ENCODE measurements at places on chromosomes 5 and 9.

DNA sequence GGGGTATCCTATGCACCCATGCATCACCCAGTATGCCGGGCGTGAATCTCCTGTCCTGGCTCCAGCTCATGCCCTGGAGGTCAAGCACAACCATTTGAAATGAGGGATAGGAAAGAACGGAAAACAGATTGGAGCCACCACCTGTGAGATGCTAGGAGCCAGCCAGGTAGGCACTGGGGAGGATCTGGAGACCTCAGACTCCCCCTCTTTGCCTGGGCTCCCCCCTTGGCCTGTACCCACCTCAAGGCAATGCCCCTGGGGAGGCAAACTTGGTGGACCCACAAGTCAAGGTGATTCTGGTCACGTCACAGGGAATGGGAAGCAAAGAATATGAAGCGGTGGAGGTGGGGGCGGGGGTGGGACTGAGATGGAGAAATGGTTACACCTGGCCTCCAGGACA is 92.6 kb downstream of the PAX5 start:
- no peak for DNase-seq

DNA sequence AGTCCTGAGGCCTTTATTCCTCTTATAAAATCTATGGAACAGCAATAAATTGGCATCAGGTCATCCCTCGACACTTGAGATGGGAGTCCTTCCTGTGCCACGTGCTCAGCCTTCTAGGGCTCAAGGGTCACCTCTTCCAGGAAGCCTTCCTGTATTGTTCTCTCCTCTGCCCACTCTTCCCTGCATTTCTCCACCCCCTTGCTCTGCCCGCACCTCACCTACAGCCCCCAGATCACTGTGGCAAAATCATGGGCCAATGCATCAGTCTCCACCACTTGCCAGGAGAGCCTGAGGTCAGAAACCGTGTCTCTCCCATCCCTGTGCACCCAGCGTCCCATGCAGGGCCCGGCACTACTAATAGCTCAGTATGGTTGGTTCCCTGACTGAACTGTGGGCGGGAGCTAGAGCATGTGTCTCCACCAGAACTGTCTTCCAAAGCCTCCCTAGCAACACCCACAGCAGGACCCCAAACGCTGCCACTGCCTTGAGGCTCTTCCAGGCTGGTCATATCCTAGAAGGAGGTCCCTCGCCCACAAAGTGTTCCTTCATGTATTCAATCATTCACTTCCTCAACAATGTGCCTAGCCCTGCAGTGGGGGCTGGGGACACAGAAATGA is 13.5 kb downstream of the DUSP1 start:
- DNase-seq, result no peak

DNA sequence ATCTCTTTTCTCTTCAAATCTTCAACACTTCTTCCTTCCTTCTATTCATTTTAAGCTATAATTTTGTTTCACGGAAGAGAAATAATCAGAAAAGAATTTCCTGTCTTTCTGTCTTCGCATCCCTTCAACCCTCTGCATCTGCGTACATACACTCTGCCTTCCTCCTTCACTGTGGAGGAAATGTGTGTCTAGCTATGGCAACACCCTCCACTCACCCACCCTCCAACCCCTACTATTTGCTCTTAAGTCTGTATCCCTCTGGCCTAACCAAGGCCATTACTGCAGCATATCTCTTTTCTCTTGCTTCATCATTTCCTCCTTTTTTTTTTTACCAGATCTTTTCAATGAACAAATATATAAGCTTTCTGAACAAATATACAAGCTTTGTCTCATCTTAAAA is 105.7 kb upstream of the NUDT12 start:
- no peak for DNase-seq

DNA sequence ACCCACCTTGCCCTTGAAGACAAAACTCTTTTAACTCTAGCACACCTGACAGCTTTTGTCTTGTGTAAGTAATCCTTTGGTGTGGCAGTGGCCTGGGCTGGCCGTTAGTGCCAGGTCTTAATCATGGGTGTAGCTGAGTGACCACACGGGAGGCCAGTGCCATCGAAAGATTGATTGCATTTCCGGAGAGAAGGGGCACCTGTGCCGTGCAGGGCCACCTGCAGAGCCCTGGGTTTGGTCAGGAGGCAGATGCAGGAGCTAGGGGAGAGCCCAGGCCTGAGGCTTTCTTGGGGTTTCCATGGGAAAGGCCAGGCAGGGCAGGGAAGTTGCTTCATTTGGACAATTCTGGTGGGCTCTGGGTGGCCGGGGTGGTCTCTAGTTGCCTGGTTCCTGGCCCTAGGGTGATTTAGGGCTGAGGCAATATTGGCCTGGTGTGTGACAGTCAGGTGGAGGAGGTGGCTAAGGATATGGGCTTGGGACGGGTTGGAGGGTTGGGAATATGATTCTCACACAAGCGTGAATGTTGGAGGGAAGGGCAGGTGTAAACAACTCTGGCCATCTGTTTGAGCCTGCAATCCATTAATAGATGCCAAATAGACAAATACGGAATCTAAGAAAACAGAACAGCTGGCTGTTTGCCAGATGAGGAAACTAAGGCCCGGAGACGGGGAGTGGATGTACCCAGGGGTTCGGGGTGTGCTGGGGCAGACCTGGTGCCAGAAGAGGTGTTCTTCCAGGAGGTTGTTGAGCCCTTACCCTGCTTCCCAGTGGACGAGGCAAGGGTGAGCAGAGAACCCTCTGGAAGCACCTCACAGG is 4.6 kb downstream of the DBH start:
- DNase-seq, result no peak

DNA sequence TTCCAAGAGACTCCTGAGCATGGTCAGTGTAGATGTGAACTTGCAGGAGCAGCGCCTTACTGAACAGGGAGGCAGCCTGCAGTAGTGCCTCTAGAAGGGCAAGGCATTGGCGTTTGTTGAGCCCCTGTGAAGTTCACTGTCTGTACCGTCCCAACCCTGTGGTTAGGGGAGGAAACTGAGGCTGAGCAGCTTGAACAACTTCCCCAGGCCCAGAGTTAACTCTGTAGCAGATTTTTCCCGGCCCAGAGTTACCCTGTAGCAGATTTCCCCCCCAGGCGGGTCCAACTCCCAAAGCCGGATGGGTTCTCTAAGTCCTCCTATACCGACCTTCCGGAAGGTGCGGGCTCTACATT is 9.6 kb downstream of the LMX1B start:
- DNase-seq, result no peak

DNA sequence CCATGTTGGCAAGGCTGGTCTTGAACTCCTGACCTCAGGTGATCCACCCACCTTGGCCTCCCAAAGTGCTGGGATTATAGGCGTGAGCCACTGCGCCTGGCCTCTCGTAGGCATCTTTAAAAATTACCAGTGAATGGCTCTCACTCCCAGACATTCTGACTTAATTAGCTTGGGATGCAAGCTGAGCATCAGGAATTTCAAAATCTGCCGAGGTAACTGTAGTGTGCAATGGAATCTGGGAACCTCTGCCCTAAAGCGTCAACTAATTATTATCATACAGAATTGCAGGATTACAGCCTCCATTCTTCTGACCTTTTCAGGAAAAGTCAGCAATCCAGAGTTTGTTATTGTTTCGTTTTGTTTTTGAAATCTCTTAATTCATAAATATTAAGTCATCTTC is 213.4 kb upstream of the DMAC1 start:
- DNase-seq, result no peak

DNA sequence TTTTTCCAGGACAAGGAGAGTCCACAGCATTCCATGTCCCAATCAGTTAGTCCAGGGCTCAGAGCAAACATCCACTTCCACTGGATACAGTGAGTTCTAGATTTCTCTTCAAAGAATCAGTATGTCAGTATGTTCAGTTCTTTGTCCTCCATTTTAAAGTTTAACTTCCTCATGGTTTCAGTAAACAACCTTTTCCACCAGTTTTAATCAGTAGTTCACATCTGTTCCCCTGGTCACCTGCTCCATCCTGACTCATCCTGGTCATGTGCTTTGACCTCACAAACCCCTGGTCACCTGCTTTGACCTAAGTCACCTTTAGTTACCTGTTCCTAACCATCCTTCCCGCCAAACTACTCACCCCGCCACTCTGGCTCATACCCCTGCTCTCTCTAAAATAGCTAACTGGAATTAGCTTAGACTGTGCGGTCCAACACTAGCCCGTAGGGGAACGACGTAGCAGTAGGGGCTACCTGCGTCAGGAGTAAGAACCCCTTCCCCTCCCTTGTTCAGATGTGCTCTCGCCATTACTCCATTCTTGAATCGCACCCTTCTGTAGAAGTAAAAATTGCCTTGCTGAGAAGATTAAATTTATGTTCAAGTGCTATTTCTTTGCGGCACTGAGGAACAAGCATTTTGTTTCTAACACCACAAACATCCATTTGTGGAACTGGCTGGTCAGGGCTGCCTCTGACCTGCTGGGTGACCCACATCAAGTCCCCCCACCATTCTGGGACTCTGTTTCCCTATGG is 5.5 kb downstream of the ENG start:
- DNase-seq, result no peak

DNA sequence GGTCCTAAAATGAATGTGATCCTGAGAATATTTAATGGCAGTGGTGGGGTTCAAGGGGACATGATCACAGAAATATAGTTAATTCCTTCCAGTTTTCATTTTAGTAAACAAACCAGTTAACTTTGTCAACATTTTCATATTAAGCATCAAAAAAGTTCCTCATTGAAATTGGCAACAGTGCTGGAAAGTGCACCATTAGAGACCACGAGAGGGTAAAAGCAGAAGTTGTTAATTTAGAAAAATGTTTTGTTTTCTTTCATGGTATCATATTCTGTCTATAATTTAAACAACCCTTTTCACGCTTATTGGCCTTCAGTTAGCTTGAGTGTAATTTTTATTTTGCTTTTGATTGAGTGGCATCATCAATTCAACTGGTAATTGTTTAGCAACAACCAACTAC is 11.9 kb downstream of the GIN1 start:
- no peak for DNase-seq

GRCh38 chr9:98916660-98917059 is 27.0 kb upstream of the COL15A1 start:
- no peak for DNase-seq

DNA sequence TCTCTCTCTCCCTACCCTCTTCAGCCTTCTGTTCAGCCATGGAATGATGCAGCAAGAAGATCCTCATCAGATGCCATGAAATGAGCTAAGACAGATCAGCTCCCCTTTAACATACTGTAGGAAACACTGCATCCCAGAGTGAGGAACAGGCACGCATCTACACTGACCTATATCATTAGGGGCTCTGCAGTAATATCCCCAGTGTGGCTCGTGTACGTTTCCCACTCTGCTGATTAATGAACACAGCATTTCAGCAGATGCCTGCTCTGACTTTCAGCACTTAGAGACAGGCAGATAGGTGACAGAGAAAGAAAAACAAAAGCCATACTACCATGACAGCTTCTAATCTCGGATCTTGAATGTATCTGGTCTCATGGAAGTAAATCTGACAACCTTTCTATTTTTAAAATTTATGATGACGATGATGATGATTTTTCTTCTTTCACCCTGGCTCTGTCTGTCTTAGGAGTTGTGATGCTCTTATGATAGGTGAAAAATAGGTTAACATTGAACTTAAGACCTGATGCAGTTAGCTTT is 750.3 kb downstream of the CDH12 start:
- no peak for DNase-seq

- no peak for DNase-seq
These were observed 443.8 kb downstream of the BNC2 start for GRCh38 chr9:16426716-16427115.

DNA sequence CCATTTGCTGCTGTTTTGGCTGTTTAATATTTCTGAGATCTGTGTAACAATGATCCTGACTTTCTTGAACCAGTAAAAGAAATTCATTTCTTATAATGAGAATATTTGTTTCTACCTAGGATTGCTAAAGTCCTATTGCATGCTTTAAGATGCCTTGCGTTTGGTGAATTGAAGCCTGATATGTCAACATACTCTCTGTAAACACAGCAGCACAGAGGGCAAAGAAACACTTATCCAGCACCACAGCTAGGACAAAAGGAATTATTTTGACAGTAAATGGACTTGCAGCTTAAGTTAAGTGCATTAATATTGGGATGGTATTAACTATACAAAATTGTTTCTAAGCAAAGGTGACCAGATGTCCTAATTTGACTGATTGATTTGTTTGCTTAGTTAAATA is 2031.2 kb upstream of the CDH6 start:
- DNase-seq, result no peak

DNA sequence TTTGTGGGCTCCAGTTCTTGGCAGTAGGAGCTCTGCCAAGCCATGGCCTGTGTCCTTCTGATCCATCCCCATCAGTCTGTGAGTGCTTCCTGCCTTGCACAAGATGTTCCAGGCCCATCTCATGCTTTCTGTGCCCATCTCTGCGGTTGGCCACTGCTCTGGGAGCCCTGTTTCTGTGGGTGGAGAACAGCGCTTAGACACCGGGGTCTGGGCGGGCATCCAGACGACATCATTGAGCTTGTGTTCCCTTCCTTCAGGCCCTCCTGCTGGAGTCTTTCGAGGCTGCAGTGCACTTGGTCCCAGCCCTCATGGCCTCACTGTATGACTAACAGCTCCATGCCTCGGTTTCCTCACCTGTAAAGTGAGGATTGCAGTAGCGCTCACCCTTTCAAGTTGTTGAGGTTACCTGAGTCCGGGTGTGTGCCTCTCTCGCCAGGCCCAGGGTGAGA is 14.9 kb upstream of the CARD19 start:
- no peak for DNase-seq

GRCh38 chr5:106368021-106368420 is 1302.7 kb downstream of the EFNA5 start:
- DNase-seq, result no peak

GRCh38 chr5:120818128-120818527 is 354.0 kb downstream of the PRR16 start:
- no peak for DNase-seq

DNA sequence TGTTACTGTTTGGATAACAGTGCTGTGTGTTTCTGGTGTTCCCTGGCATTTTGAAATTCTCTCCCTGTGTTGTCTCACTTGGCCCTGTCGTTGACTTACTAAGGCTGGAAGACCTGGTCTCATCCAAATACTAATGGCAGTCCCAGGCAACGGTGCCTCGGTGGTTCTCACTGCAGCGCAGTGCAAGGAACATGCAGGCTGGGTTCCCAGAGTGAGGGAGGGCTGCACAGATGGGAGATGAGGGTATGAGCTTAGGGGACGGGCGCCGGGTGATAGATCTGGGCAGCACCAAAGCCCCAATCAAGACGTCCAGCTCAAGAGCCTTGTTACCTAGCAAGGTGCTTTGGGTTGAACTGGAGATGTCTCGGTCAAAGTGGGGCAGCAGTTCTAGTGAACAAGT is 11.0 kb downstream of the CCT5 start:
- no peak for DNase-seq

DNA sequence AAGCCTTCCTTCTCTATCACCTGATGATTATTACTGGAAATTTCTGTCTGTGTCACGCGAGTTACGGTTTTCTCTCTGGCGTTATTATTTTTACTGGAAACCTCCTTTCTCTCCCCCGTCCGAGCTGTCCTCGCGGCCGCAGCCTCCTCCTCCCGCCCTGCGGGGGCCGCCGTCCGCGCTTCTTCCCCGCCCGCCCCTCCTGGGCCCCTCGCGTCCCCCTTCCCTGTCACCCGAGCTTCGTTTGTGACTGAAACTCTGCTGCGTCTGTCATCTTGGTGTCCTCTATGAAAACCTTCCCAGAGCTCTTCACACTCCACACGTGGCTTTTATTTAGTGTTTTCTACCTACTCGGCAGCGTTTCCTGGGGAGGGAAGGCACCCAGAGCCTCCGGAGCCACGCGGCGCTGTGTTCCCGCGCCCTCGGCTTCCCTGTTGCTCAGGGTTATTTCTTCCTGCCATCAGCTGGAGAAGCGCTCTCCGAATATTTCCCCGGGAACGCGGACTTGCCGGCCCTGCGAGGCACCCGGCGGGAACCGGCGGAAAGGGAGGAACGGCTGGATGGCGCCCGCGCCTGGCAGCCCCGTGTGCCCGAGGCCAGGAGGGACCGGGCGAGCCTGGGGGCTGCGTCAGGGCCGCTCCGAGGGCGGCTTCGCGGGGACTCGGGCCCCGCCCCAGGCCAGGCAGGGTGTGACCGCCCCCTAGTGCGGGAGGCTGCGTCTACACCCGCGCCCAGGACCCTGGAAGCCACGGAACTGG is 33.9 kb downstream of the TRIP13 start:
- DNase-seq, result no peak
